Spinal cord (tissue), 10 donors: ENCODE measurements at places on chromosomes 16 and 17. TPM values are rescaled to one million over a fixed set of nuclear protein-coding genes. Genes with fewer than 3 reads are reported as not detected.

GRCh38 chr16:70678898-70679670, 6.8 kb downstream of the MTSS2 start:
- peaks cover 100% of the 10 kb centered on the region for H3K36me3 ChIP-seq
- no peak overlapping the region for H3K27ac ChIP-seq

DNA sequence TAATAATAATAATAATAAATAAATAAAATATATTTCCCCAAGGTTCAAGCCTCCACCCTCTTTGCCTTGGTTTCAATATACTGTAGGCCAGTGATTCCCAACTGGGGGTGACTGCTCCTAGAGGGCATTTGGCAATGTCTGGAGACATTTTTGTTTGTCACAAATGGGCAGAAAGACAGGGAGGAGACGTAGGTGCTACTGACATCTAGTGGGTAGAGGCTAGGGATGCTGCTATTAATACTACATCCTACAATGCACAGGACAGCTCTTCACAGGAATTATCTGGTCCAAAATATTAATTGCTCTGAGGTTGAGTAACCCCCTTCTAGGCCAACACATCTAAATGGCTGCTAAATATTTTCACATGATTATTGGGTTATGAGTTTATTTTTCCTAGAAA, 12.8 kb upstream of the PRR14 start:
- H3K4me1 ChIP-seq, result peaks cover 16% of the 10 kb centered on the region
- H3K36me3 ChIP-seq, result no peaks in the 10 kb centered on the region
- no peak overlapping the region for H3K27ac ChIP-seq
- H3K27me3 ChIP-seq, result no peaks in the 10 kb centered on the region
- H3K4me3 ChIP-seq, result no peak overlapping the region

DNA sequence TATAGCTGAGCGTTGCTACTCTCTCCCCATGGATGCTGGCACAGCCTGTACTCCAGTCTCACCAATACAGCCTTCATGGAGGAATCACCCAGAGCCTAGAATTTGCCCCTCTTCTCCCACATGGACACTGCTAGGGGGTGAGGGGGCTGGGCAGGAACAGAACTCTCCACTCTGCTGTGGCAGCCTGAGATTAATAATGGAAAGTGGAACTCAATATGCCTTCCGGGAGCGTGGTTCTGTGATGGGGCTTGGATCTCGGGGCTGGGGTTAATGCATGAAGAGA, 1.2 kb downstream of the SLC9A5 start:
- DNase-seq, result no peak
- no peak overlapping the region for H3K27ac ChIP-seq
- peaks cover 3% of the 10 kb centered on the region for H3K36me3 ChIP-seq
- H3K4me3 ChIP-seq, result no peak overlapping the region

DNA sequence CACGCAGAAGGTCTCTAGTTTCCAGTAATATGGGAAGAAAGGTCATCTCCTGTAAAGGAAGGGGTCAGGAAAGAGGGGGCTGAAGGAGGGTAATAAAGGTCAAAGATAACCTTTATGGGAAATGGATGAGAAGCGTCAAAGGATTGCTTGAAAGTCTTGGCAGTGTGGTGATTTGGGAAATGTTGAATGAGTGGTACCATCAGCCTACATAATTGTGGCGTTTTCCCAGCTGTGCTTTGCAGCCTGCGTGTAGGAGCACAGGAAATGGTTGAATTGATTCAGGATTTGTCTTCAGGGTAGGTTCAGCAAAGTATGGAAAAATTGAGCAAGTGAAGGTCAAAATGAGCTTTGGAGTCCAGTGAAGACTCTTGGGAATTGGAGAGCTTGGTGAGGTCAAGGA, 115.8 kb upstream of the NOL11 start:
- no peak overlapping the region for H3K27ac ChIP-seq
- H3K4me1 ChIP-seq, result peaks cover 26% of the 10 kb centered on the region
- no peak overlapping the region for H3K4me3 ChIP-seq

Gene SHISA9
- 6.2 TPM for total RNA-seq

DNA sequence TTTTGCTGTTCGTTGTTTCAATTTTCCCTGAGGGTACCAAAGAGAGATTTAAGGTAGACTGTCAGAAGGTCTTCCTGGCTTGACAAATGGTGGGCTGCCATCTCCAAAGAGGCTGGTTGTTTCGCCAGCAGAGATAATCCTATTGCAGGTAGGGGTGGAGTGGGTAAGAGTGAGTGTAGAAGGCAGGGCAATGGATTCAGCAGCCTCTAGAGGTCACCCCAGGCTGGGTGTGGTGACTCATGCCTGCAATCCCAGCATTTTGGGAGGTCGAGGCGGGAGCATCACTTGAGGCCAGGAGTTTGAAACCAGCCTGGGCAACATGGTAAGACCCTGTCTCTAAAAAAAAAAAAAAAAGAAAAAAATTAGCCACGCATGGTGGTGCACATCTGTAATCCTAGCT, 34.6 kb downstream of the DCAKD start:
- peaks cover 58% of the 10 kb centered on the region for H3K4me1 ChIP-seq
- peaks cover 3% of the 10 kb centered on the region for H3K36me3 ChIP-seq
- no peak overlapping the region for H3K4me3 ChIP-seq
- peaks cover 5% of the 10 kb centered on the region for H3K27me3 ChIP-seq

- no peak overlapping the region for H3K27ac ChIP-seq
- H3K4me3 ChIP-seq, result no peak overlapping the region
- peaks cover 88% of the 10 kb centered on the region for H3K36me3 ChIP-seq
Observed at GRCh38 chr17:38735161-38735997, 5.2 kb downstream of the CISD3 start.

Gene MYH8
- total RNA-seq, result 0.28 TPM

GRCh38 chr17:36107660-36108059, 4.0 kb downstream of the CCL4 start:
- no peaks in the 10 kb centered on the region for H3K4me1 ChIP-seq
- no peak overlapping the region for H3K4me3 ChIP-seq
- DNase-seq, result no peak
- H3K27ac ChIP-seq, result no peak overlapping the region

- H3K4me3 ChIP-seq, result no peak overlapping the region
- H3K27me3 ChIP-seq, result no peaks in the 10 kb centered on the region
- no peaks in the 10 kb centered on the region for H3K36me3 ChIP-seq
Observed at GRCh38 chr17:56658648-56659047, 65.1 kb downstream of the NOG start.

- no peaks in the 10 kb centered on the region for H3K27me3 ChIP-seq
- peak; percentile 59 for DNase-seq
- H3K36me3 ChIP-seq, result peaks cover 12% of the 10 kb centered on the region
- H3K27ac ChIP-seq, result peak overlapping the region; percentile 16
- H3K4me3 ChIP-seq, result no peak overlapping the region
Observed at GRCh38 chr16:11133344-11133943, 122.6 kb downstream of the SOCS1 start.

GRCh38 chr16:89502081-89502843, 5.9 kb upstream of the SPG7 start:
- H3K27ac ChIP-seq, result no peak overlapping the region
- no peaks in the 10 kb centered on the region for H3K27me3 ChIP-seq
- H3K4me1 ChIP-seq, result peaks cover 15% of the 10 kb centered on the region
- H3K36me3 ChIP-seq, result peaks cover 3% of the 10 kb centered on the region
- DNase-seq, result no peak
- H3K4me3 ChIP-seq, result no peak overlapping the region
